Activated CD8-positive, alpha-beta memory T cell treated with anti-CD3 and anti-CD28 coated beads for 4 hours (primary cell): ENCODE measurements at places on chromosomes 13 and 19.
A peak's percentile ranks its signal among the peaks of the same experiment; 100 is the strongest.

- no peak for DNase-seq
These were observed 10.3 kb downstream of the IER2 start for GRCh38 chr19:13160557-13160956.

- no peak for DNase-seq
These were observed 2.8 kb downstream of the MAST1 start for GRCh38 chr19:12841094-12841493.

DNA sequence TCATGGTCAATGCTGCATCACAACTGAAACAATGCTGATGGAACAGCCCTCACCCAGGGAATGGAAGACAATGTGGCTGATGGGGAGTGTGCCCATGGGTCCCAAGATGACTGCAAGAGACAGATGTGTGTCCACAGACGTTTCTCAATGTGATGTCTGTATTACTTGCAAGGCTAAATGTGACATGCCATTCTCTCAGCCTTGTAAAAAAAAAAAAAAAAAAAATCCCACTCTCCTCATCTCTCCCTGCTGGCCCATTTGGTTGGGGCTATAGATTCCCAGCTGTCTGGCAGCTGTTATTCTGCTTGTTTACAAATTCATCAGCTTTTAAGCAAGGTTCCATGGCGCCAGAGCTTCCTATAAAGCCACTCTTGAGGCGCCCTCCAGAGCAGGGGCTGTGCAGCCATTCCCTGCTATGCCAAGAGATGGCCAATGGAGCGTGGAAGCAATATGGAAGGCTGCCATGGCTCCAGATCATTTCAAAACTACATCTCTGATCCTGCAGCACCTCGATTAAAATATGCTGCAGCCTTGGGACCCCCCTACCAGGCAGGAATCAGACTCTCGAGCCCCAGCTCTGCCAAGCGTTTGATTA, 294.8 kb downstream of the FOXO1 start:
- DNase-seq, result no peak

- no peak for DNase-seq
These were observed 143.9 kb upstream of the TSC22D1 start for GRCh38 chr13:44719857-44720671.

- no peak for DNase-seq
These were observed 73.9 kb downstream of the KCTD12 start for GRCh38 chr13:76812206-76812897.

- DNase-seq, result no peak
These were observed 21.5 kb upstream of the GPR18 start for GRCh38 chr13:99279637-99280036.

GRCh38 chr13:63393112-63393511, 1977.5 kb upstream of the PCDH20 start:
- no peak for DNase-seq

- DNase-seq, result no peak
These were observed 29.6 kb downstream of the PPP5C start for GRCh38 chr19:46376241-46377153.

DNA sequence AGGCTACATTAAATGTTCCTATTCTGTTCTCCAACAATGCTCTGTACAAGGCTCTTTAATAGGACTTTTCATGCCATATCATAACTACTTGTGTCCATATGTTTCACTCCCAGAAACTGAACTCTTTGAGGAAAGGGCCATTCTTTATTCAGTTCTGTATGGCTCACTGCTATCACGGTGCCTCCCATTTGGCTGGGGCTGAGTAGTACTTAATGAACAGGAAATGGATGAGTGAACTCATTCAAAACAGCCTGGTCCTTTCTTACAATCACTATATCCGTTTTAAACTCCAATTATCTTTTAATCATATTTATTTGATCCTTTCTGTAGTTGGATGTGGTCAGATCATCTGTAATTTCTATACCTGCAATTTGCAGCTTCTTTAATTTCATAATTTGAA, 410.6 kb downstream of the TBC1D4 start:
- no peak for DNase-seq

DNA sequence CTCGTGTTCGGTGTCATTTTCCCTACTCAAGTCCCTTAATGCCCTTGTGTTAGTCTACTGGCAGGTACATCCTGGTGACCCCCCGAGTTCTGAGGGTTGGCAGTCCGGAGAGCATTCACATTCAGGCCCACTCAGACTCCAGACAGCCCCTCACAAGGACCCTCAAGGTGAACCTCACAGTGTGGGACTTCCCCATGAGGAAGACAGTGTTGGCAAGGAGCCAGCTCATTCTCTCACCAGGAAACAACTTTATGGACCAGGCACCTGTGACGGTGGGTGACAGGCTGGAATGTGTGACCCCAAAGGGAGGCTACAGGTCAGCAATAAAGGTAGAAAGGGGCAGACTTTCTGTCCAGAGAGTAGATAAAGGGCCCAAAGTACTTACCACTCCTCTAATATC, 24.5 kb downstream of the RDH8 start:
- DNase-seq, result no peak

DNA sequence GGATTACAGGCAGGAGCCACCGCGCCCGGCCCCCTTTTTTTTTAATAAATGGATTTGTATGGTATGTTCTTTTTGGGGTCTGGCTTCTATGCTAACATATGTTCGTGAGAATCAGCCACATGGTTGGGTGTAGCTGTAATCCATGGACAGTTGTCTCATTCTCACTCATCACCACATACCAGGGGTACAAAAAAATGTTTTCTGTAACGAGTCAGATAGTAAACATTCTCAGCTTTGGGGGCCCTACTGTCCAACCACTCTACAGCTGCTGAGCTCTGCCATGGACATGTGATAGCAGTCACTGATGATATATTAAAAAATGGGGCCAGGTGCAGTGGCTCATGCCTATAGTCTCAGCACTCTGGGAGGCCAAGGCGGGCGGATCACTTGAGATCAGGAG, 5.1 kb upstream of the RETN start:
- DNase-seq, result no peak

GRCh38 chr13:33859691-33860303, 41.8 kb downstream of the RFC3 start:
- no peak for DNase-seq

GRCh38 chr13:19864746-19865309, 1.4 kb upstream of the ZMYM5 start:
- DNase-seq, result peak; percentile 36

DNA sequence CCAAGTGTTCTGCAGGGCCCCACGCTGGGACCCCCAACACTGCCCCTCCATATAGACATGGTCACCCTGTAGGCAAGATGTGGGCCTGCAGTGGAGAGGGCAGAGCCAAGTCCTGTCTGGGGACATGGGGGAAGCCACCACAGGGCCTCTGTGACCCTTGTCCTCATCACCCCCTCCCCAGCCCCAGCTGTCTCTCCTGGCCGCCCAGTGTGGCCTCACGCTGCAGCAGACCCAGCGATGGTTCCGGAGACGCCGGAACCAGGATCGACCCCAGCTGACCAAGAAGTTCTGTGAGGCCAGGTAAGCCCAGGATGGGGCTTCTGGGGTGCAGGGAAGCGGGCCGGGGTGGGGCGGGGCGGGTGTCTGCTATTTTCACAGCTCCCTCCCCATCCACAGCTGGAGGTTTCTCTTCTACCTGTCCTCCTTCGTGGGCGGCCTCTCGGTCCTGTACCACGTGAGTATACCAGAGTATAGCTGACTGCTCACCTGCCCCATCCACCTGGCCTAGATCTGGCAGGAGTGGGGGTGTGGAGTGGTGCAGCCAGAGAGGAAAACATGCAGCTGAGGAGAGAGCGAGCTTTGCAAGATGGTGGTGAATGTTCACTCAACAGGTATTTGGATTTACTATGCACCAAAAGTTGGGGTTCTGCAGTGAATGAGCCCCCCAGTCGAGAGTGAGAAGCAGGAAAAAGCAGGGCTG, 46.4 kb downstream of the CERS4 start:
- DNase-seq, result no peak

- no peak for DNase-seq
These were observed 18.9 kb upstream of the LRP3 start for GRCh38 chr19:33175156-33175782.

DNA sequence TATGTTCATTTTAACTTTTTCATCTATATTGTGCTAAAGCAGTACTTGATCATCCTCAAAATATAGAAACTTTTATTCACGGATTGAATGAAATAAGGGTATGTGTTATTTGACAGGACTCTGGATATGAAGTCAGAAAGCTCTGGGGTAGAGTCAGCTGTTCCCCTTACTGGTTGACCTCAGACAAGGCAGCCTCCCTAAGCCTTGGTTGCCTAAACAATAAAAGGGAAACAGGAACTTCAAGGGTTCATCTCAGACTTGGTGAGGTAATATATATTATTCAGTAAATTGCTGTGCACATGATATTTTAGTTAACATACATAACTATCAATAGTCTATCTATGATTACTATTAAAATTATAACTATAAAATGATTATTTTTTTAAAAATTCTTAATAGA, 13.6 kb downstream of the POLR1D start:
- no peak for DNase-seq

DNA sequence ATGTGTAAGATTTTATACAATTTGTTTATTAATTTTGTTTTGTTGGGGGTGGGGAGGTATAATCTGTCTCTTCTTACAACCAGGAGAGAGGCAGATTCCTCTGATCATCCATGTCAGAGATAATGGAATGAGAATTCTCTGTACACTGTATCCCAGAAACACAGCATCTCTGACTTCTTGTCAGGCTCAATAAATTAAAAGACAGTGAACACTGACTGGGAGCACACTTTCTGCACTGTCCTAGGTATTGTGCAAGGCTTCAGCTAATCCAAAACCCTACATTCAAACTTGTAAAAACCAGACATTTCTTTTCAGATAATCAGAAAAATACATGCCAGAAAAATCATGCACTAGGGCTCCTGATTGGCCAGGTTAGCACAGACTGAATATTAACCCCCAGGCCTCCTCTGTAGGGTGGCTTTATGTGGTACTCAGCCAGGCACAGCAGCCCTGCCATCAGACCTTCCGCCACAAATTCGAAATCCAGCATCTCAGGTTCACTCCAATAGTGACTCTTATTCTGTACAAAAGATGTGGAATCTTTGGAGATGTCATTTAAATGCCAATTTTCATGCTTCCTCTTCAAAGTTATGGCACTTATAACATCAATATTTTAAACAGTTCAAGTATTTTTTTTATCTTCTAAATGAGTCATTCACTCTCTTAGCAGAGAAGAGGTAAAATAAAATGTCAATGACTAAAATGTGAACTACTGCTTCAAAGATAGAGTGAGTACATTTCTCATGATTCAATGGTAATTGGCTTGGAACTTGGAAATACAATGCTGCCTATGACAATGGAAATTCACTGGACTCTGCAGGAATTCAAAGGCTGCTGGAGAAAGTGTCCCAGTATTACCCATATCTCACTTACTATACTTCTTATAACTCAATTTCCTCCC, 211.5 kb downstream of the KLF12 start:
- DNase-seq, result no peak

GRCh38 chr13:64680739-64681138, 2549.4 kb downstream of the PCDH9 start:
- DNase-seq, result no peak

- no peak for DNase-seq
These were observed 15.1 kb downstream of the CYP4F11 start for GRCh38 chr19:15919243-15919642.

- DNase-seq, result no peak
These were observed 12.4 kb downstream of the TMEM272 start for GRCh38 chr13:51832471-51833152.

- DNase-seq, result no peak
These were observed 132.4 kb downstream of the MRPL57 start for GRCh38 chr13:21308906-21309305.

DNA sequence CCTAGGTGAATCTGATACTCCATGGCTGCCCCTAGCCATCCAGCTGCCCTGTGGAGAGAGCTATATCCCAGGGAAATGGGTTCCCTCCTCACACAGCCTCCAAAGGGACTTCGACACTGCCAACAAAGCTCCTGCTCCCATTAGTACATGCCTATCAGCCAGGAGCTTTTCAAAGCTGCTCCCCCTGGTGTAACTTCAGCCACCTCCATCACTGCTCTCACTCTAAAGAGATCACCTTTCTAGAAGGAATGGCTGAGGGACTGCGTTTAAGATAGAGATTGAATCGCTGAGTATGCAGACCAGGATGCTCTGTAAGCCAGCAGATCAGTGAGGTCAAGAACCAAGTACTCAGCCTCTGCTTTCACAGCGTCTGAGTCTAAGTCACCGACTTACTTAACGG, 213.7 kb downstream of the NALCN start:
- no peak for DNase-seq

DNA sequence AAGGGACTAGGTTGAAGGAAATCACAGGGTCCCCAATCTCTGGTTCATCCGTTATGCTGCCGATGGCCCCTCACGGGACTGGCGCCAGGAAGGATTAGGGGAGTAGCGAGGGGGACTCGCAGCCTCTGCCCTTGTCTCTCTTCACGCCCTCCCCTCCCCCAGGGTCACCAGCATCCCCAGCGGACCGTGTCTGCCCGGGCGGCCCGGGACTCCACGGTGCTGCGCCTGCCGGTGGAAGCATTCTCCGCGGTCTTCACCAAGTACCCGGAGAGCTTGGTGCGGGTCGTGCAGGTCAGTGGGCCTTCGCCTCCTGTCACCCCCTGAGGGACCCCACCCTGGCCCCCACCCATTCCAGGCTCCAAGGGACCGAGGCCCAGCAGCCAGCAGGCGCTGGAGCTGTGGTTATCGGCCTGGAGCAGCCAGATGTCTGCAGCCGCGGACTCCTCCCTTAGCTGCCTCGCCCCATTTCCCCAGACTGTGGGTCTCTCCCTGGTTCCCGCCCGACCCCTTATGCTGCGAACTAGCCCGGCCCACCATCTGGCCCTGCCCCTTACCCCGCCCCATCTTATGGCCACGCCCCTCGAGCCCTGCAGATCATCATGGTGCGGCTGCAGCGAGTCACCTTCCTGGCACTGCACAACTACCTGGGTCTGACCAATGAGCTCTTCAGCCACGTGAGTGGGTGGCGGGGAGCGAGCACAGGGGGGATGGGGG, 5.4 kb downstream of the PNPLA6 start:
- no peak for DNase-seq

DNA sequence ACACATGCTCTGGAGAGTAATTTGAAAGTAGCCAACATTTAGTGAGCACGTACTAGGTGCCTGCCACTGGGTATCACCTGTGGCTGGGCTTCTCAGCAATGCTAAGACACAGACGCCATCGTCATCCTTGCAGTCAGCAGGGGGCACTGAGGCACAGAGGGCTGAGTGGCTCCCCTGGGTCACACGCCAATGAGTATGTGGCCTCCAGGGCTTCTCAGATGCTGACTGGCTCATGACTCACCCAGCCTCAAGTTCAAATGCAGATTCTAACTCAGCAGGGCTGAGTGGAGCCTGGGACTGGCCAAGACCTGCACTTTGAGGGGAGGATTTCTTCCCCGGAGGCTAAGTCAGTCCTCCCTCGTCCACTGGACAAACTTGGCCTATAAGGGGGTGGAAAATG, 115.1 kb upstream of the CACNA1A start:
- peak; percentile 3 for DNase-seq

GRCh38 chr13:108037348-108037747, 178.0 kb downstream of the LIG4 start:
- DNase-seq, result no peak
